ENCODE measurements at places on chromosomes 2 and 18.

GRCh38 chr2:227862227-227862740, 9.1 kb upstream of the DAW1 start:
- peak; percentile 22 for DNase-seq

DNA sequence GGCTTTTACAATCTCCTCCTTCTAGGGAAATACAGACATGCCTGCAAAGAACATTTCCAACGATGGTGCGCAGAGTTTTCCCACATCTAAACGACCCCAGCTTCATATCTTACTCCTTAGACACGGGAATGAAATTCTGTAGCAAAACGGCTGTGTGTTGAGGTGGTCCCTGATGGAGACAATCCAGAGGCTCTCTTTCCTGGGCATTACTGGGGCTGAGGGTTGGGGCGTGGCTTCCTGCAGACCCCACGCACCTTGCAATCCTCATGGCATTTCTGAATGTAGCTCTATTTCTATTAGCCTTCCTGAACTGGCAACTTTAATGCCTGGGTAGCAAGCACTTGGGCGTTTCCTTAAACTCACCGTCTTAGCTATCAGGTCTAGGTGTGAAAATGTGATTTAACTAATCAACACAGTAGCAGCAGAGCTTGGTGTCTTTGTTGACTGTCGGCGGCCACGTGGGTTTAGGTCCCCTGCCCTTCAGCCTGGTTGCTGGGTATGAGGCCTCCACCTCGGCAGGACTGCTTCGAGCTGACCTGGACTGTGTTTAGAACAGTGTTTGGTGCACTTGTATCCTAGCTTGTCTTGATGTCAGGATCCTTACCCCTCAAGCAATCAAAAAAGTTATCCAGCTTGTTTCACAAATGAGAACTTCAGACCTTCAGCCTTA, 242.8 kb downstream of the GBX2 start:
- DNase-seq: no peak

DNA sequence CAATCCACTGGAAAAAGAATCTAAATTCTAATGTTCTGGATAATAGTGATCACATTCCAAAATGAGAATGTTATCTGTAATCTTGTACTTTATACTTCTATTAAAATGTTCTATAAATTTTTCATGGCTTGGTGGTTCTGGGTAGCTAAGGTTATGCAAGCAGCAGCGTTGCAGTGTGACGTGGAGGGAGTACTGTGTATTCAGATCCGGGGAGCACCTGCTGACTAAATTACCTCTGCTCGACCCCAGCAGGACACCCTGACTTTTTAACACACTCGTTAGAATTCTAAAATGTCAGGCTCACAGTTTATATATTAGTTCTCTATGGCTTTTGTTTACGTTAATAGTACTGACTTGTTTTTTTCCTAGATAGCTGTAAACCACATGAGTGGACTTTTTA, 13.0 kb downstream of the ATIC start:
- no peak for DNase-seq

GRCh38 chr2:173386021-173386737, 31.5 kb downstream of the CDCA7 start:
- no peak for DNase-seq

GRCh38 chr2:194004590-194005206, 1652.3 kb upstream of the SLC39A10 start:
- DNase-seq: no peak

GRCh38 chr2:55862246-55862645, 61.3 kb downstream of the EFEMP1 start:
- no peak for DNase-seq

GRCh38 chr2:6602471-6602870, 263.2 kb downstream of the CMPK2 start:
- no peak for DNase-seq

GRCh38 chr2:234671716-234672115, 174.8 kb upstream of the ARL4C start:
- no peak for DNase-seq

GRCh38 chr2:237160271-237160919, 74.7 kb downstream of the COPS8 start:
- no peak for DNase-seq

DNA sequence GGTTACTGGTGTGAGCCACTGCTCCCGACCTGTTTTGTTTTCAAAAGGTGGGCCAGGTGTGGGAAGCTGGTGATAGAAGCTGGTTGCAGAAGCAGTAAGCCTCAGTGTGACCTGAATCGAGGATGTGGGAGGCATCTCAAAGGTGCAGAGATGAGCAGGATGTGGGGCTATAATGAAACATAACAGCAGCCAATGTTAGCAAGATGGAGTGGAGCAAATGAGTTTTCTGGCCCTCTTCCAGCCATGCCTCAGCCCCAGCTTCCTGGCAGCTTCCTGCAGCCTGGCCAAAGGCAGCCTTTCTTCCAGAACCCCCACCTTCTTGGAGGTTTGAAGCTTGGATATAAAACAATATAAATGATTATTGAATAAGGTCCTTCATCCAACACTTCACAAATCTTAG, 184.8 kb downstream of the NCK2 start:
- DNase-seq: no peak

DNA sequence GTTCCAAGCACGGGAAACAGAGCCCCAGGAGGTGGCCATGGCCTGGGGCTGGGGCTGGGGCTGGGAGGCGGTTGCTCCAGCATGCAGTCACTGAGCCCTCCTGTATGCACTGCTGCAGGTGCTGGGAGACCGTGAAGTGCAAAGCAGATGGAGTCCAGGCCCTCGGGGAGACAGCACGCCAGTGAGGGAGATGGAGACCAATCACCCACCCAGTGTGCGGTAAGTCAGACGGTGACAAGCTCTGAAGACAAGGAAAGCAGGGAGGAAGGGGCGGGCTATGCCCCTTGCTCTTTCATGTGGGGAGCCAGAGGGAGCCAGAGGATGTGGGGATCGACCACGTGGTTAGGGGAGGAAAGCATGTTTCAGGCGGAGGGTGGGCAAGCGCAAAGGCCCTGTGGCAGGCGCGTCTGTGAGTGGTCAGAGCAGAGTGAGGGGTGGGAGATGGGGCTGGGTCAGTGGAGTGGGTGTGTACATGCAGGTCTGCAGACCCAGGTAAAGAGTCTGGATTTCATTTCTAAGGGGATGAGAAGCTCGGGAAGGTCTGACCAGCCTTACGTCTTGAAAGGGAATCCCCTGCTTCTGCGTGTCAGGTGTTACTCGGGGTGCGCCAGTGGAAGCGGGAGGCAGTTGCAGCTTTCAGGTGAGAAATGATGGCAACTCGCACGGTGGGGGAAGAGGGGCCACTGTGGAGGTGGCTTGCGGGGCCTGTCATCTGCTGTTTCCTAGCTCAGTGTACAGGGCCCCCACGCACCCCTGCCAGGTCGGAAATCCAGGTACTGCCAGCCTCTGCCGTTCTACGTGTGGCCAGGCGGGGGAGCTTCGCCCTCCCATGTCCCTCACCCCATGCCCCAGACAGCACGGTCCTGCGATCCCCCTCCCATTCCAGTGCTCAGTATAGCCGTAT, 19.4 kb downstream of the RRM2 start:
- no peak for DNase-seq

GRCh38 chr18:7168408-7168807, 50.8 kb upstream of the LAMA1 start:
- DNase-seq: no peak

Measured in stimulated activated CD4-positive, alpha-beta T cell treated with anti-CD3 and anti-CD28 coated beads, Interleukin-2, amount 100 ng/mL, for 48 hours (primary cell).